ENCODE measurements at places on chromosomes 2 and 18. TPM values are rescaled to one million over a fixed set of nuclear protein-coding genes. Genes with fewer than 3 reads are reported as not detected.

DNA sequence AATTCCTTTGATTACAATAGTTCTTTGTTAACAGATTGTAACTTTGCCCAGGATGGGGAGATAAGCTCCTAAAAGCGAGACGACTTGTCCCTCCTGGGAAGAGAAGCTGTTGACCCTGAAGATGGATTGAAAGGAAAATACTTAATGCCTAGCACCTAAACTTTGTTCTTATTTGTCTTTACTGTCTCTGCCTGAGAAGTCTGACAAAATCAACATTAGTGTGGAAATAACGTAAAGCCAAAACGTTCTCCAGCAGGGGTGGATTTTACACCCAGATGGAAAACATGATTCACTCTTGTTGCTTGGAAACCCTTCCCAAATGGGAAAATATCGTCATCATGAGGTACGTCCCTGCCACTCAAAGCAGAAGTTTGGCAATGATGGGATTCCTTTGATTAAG lies 450.1 kb downstream of the SLC4A3 start:
- no peak for DNase-seq
- H3K27ac ChIP-seq: no peak overlapping the region
- H3K4me1 ChIP-seq: no peaks in the 10 kb centered on the region
- no peak overlapping the region for H3K4me3 ChIP-seq
- no peaks in the 10 kb centered on the region for H3K36me3 ChIP-seq

- peaks cover 13% of the 10 kb centered on the region for H3K27me3 ChIP-seq
- no peak overlapping the region for H3K4me3 ChIP-seq
- H3K4me1 ChIP-seq: peaks cover 4% of the 10 kb centered on the region
- DNase-seq: peak; percentile 44
- H3K27ac ChIP-seq: no peak overlapping the region
Observed at GRCh38 chr2:20443276-20443920, 3.5 kb upstream of the RHOB start.

DNA sequence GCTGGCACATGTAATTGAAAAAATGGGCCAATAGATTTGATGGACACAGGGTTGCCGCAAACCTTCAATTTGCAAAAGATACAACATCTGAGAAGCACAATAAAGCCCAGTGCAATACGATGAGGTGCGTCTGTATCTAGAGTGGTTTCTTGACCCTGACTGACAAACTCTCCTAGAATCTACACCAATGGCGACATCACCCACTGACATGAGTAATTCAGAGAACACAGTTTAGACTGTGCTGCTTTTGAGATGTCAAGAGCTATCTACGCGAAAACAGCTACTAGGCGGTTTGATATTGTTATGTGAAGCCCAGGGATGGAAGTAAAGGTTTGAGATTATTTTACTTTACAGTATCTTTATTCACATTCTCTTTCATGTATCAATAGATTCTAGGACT lies 104.9 kb downstream of the EIPR1 start:
- DNase-seq: no peak
- H3K36me3 ChIP-seq: peaks cover 45% of the 10 kb centered on the region
- H3K4me3 ChIP-seq: no peak overlapping the region
- no peaks in the 10 kb centered on the region for H3K27me3 ChIP-seq

DNA sequence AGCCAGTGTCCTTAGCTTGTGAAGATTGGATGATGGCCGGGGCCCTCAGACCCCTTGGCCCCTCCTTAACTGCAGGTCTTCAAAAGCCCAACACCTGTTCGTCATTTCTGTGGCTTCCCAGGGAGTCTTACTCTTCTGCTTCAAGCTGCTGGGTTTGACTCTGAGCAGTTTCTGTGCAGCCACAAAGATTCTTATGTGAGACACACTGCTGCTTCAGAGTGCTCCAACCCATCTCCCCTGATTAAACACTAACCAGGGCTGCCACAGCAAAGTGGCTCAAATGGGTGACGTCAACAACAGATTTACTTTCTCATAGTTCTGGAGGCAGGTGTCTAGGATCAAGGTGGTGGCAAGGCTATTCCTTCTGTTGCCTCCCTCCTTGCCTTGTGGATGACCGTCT lies 40.8 kb downstream of the TSN start:
- H3K27ac ChIP-seq: no peak overlapping the region
- no peak for DNase-seq
- no peaks in the 10 kb centered on the region for H3K4me1 ChIP-seq
- no peaks in the 10 kb centered on the region for H3K36me3 ChIP-seq

Gene CYP27A1
- polyA plus RNA-seq: 0.17 TPM

Gene RGPD5
- 4.5 TPM for polyA plus RNA-seq

All from naive B cell (primary cell).